Stimulated activated memory B cell treated with anti-CD40 and anti-IgM and Interleukin-4, amounts not matched to agents 10 μg/mL and 1 μg/mL and 100 μg/mL, for 72 hours (primary cell): ENCODE measurements at places on chromosomes 5 and 9.

GRCh38 chr9:76456202-76456926 lies 2.6 kb upstream of the GCNT1 start:
- ATAC-seq = no peak

DNA sequence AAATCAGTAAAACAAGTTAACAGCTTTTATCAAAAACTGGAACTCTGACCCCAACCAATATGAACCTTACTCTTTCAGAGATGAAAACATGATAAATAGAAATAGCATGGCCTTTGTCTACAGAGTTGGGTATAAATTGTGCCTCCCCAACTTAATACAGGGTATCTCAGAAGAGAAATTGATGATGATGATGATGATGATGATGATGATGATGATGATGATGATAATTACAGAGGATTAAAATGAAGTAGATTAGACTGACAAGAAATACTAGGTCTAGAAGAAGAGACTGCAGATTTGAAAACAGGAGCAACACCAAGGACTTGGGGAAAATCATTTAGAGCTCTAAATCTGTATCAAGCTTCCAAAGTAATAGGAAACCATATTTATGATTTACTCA lies 27.1 kb downstream of the PFDN1 start:
- ATAC-seq = no peak

DNA sequence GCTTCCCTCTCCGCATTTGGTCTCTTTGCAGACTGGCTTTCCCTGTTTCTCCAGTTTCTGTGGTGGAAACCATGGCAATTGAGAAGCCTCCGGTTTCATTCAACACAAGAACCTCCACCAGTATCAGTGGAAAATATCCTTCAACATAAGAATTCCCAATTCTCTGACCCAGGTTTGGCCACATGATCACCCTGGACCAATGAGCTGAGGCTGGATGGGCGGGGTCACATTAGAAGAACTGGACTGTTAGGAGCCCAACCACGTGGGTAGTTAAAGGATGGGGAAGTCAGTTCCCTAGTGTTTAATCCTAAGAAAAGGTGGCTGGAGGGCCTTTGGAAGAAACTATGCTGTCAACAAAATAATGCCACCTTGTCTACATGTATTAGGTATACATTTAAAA lies 336.3 kb downstream of the DMRT2 start:
- no peak for ATAC-seq

DNA sequence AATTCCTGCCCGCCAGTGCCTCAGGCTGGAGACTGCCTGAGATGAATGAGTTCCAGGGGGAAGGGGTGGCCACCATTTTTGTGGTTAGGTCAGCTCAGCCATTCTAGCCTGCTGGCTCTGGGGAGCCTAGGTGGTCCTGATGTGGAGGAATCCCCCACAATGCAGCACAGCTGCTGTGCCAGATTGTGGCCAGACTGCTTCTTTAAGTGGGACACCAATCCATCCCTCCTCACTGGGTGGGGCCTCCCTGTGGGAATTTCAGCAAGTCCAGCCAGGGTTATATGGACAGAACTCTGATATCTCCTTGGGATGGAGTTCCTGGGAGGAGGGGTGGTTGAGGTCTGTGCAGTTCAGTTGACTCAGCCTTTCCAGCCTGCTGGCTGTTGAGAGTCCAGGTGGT lies 51.2 kb upstream of the DAP start:
- ATAC-seq = no peak

- ATAC-seq = peak; percentile 37
These were observed 13.5 kb downstream of the COL5A1 start for GRCh38 chr9:134655101-134655500.

GRCh38 chr9:82148901-82149461 lies 160.4 kb downstream of the SPATA31D1 start:
- no peak for ATAC-seq

GRCh38 chr5:135103575-135103853 lies 69.5 kb upstream of the PITX1 start:
- ATAC-seq = no peak

GRCh38 chr9:78821126-78821822 lies 524.3 kb downstream of the PSAT1 start:
- peak; percentile 72 for ATAC-seq
